Head of caudate nucleus (tissue), 42 donors: ENCODE measurements at places on chromosomes 1 and 21.

DNA sequence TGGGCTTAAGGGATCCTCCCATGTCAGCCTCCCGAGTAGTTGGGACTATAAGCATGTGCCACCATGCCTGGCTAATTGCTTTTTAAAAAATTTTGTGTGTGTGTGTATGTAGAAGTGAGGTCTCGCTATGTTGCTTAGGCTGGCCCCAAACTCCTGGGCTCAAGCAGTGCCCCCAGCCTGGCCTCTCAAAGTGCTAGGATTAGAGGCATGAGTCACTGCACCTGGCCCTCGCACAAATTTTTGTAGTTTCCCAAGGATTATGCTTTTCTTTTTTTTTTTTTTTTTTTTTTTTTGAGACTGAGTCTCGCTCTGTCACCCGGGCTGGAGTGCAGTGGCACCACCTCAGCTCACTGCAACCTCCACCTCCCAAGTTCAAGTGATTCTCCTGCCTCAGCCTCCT, 144.4 kb upstream of the HNRNPU start:
- DNase-seq = no peak

DNA sequence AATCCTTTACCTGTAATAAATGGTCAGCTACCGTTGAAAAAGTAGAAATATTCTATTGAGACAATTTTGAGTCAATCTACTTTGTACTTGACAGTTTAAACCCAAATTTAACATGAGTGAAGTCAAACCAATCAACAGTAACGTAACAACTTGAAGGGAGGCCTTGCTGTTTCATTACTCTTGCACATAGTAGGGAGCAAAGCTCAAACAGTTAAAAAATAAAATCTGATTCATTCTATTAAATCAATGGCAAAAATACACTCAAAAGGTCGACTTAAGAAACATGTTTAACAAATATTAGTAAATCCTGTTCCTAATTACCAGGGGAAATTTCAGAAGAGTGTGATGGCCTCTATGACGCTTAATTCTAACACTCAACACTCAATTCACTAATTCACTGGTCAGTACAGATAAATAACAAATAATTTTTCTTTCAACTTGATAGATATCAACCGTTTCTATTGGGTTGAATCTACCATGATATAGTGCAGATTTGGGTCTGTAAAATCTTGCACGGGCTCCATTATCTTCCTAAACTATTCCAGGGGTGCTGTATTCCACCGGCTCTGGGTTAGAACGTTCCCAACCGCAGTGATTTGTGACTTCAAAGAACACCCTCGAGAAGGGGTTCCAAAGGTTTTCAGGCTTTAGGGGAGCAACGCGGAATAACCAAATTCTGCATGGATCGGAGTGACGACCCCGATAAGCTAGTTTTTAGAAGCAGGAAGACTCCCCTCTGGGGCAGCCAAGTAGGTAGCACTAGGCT, 1.4 kb downstream of the TARBP1 start:
- DNase-seq = no peak

- DNase-seq = no peak
Observed at GRCh38 chr1:99621340-99621901, 24.5 kb upstream of the PALMD start.

DNA sequence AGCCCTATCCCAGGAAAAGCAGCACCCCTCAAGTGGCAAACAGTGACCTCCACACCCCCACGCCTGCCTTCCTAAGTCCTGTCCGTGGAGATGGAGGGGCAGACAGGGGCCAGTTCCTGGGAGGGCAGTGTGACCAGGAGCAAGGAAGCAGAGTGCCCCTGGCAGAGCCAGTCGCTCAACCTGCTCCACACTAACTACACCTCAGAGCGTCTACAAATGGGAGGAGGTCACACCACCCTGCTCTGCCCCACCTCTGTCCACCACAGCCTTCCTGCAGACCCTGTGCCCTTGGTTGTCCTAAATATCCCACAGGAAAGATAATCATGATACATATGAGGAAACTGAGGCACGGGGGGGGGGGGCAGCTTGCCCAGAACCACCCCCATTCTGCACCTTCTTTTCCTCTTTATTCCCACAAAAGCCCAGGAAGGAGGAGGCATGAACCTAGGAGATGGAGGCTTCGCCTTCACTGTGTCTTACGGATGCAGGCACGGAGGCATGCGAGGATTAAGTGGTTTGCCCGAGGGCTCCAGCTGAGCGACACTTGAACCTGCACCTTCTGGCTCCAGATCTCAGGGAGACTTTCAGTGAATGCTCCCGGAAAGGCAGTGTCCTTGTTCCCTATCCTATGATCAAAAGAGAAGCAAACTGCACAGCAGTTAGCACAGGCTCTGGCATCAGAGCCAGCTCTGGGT, 42.7 kb upstream of the SELENON start:
- DNase-seq = no peak

GRCh38 chr1:178593515-178593914, 80.6 kb downstream of the TEX35 start:
- DNase-seq = no peak
